Activated CD4-positive, alpha-beta T cell treated with anti-CD3 and anti-CD28 coated beads, Interleukin-2, Interleukin-4, amounts not matched to agents 100 ng/mL and 50 ng/mL, durations not matched to agents 16 hours and 8 hours (primary cell): ENCODE measurements at places on chromosomes 6 and 20.

- no peak for DNase-seq
Observed at GRCh38 chr6:33168284-33168601, 24.0 kb downstream of the COL11A2 start.

- no peak for DNase-seq
Observed at GRCh38 chr6:113290684-113291083, 566.5 kb upstream of the MARCKS start.

DNA sequence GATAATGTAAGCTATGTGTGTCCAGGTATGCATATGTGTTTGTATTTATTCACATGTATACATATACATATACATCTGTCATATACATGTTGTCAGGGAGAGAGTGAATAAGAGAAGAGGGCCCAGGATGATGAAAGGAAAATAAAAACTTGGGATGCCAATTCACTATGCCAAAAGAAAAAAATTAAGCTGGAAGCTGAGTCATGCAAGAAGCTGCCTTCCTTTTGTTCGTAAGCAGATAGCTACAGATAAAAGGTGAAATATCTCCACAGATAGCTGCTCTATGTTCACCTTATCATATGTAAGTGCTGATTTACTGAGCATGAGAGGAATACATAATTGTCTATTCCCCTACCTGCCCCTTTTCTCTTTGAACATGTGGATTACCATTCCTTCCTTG, 579.9 kb downstream of the EPM2A start:
- no peak for DNase-seq

DNA sequence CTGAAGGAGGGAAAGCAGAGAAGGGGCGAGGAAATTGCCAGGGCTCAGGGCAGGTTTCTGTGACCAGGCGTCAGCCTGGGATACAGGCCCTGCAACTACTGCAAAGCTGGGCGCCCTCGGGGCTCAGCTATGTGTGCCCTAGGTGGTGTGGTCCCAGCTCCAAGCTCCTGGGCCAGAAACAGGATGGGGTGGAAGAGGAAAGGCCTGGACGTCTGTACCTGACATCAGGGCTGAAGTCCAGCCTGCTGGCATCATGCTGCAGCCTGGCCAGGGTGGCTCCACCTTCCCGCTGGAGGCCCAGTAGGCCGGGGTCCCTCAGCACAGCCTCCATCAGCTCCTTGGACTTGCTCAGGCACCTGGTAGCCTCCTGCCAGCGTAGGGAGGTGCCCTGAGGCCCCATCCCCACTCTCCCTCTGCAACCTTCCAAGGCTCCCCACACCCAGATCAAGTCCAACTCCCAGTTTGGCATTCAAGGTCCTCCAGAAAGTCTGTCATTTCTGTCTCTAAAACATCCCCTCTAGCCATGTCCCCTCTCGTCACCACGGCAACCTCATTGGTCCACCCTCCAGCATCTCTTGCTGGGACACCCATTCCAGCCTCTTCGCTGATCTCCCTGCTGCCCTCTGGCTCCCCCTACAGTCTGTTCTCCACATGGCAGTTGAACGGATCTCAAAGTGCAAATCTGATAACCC, 38.2 kb downstream of the KIAA1755 start:
- peak; percentile 69 for DNase-seq

DNA sequence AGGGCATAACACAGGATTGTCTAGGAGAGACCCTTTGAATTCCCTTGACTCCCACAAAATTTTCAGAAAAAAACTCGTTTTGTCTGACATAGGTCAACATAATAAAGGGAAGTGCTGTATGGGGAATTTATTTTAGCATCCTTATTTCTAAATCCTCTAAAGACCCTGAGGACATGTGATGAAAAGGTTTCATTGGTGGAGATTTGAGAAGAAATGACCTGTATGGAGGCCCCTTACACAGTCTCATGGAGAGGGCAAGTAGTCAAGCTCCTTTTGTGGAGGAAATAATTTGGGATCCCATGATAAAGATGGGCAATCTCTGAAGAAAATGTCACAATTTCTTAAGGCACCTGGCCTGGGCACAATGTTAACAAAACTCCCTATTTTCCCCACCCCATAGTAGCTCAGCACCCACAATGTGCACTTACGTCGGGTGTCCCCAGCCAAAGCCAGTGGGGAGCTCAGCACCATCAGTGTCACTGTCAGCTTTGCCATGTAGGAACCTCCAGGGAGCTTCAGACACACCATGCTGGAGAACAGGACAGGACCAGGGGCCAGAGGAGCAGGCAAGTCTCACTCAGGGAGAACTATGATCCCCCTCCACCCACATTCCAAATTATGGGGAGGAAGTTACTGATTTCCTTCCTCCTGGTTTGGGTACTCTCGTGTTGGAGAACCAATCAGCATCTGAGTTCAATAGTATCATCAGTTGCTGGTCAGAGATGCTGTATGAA, at the start of gene HLA-DRB5:
HLA-DRB5 (minus strand) TSS at position 591 of the 734 bp plus-strand sequence; CDS start at position 528, 63 bp downstream.
- DNase-seq, result peak; percentile 17

- DNase-seq, result no peak
Observed at GRCh38 chr6:53250176-53251032, 98.3 kb downstream of the ELOVL5 start.

- no peak for DNase-seq
Observed at GRCh38 chr20:31908016-31908415, 37.6 kb downstream of the TTLL9 start.

- no peak for DNase-seq
Observed at GRCh38 chr20:62999580-62999979, 7.2 kb downstream of the BHLHE23 start.

- no peak for DNase-seq
Observed at GRCh38 chr20:63158845-63159244, 57.1 kb downstream of the YTHDF1 start.

DNA sequence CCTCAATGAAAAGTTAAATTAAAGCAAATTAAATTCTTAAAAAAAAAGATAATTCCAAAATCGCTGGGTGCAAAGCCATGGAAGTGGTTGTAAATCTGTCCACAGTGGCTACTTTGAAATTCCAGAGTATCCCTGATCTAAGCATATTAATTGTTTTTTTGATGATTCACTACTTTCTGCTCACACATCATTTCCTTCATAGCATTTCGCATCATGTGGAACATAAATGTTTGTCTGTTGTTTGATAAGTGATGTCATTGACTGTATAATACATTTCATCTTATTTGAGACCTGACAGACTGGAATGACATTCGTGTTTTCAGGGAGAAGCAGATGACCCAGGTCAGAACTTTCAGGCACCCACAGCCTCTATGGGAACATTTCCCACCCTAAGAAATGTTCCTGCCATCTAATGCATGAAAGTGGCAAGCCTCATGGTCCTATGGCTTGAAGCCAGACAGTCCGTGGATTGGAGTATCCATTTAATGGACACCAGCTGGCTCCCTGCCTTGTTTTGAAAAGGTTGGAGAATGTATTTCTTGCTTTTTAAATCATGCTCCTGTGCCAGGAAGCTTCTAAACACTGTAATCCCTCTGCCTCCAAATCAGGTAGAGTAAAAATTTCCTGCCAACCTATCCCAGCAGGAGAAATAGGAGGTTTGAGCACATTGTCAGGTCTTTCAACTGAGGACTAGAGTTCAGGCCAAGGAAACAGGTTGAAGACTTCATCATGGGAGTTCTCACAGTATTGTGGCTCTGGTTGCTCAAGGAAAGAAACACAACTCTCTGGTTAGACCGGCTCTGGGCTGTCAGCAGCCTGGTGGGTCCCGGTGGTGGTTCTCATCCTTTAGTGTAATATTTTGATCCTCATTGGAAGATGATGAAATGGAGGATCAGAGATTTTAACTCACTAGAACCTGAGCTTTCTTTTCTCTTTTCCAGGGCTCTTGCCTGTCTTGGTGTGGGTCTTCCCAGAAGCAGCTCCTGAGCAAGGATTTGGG, 157.9 kb downstream of the SLC24A3 start:
- DNase-seq, result no peak

- DNase-seq, result no peak
Observed at GRCh38 chr20:63555661-63556381, 1.9 kb downstream of the FNDC11 start.

DNA sequence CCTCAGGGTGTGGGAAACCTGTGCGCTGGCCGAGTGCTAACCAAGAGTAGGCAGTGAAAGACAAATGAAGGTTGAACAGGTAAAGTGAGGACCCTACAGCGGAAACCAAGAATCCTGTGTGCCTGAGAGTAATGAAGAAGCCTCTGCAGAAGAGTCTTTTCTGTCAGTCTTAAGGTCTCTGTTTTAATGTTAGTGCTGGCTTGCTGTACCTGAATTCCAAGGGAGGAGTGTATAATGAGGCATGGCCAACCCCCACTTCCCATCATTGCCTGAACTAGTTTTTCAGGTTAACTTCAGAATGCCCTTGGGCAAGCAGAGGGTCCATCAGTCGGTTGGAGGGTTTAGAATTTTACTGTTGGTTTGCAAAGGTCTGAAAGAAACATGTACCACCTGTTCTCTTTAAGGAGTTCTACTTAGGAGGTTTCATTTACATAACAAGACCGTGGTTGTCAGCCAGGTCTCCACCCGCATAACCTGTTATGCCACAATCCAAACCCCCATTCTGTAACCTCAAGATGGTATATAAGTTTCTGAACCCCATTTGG, 589 bp upstream of the PDCD2 start:
- DNase-seq, result no peak

- no peak for DNase-seq
Observed at GRCh38 chr6:14871221-14871620, 374.6 kb upstream of the JARID2 start.

- no peak for DNase-seq
Observed at GRCh38 chr20:1336699-1337367, 7.9 kb upstream of the SDCBP2 start.

DNA sequence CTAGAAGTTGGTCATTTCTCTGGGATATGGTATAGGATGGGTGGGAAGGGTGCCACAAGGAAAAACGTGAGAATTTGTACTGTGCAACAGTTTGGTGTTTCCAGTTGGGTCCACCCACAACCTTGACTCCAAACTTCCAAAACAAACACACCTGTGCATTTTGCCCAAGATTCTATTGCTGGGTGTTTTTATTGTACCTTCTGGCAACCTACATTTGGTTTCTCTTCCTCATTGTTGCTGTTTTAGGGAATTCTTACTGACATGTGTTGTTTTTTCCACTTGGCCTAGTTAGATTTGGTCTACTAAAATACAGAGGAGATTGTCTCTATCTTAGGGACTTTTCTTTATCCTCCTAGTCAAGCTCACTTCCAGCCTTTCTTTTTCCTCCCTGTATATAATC, 16.7 kb downstream of the TULP4 start:
- DNase-seq, result no peak

GRCh38 chr20:54681869-54682268, 206.5 kb downstream of the DOK5 start:
- DNase-seq, result no peak

GRCh38 chr6:166905505-166906134, 50.7 kb downstream of the RNASET2 start:
- DNase-seq, result no peak

DNA sequence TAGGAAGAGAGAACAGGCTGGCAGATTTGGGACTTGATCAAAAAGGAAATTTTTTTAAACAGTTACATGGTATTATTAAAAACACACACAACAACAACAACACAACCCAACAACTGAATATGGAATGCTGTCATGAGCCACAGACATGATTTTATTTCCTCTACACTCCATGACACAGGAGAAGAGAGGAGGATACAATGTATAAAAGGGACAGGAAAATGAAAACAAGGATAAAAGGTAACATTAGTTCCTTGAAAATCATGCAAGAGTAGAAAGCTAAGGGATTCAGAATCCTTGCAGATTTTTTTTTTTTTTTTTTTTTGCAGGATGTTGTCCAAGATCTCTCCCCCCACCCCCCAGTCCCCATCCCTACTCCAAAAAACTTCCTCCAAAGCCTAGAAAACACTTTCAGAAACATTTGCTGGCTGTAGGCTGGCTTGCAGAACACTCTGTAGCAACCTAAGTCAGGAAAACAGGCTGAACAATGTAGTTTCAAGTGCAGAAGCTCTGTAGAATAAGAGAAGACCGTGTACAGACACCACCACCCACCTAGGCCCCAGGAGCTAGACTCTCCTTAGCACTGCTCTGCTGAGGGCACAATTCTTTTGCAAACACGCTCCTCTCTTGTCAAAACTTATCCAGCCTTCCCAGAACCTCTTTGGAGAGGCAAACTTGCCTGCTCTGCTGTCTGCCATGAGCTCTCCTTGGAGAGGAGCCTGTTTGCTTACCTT, 845 bp downstream of the ZMYND8 start:
- DNase-seq, result no peak

DNA sequence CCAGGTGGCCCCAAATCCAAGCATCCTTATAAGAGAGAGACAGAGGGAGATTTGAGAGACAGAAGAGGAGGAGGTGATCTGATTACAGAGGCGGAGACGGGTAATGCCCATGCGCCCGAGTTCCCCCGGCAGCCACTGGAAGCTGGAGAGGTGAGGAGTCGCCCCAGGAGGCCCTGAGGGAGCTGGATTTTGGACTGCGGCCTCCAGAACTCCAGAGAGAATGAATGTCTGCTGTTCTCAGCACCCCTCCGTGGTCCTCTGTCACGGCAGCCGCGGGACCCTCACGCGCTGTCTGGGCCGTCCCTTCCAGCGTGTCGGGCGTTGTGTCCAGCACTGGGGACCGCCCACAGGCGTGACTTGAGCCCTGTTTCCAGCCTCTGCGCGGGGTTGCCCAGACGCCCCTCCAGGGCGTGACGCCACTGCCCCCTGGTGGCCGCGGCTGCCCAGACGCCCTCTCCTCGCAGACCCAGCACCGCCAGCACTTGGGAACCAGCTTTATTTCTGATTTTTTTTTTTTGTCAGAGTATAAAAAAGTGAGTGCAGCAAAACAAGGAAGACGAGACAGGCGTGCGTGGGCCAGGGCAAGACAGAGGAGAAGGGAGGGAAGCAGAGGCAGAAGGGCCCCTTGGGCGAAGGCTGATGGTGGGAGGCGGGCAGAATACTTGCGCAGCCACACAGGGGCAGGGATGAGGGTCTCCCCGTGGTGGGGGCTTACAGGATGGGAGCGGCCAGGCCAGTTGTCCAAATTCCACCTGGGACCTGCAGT, 4.1 kb upstream of the ZNF512B start:
- DNase-seq, result peak; percentile 78

DNA sequence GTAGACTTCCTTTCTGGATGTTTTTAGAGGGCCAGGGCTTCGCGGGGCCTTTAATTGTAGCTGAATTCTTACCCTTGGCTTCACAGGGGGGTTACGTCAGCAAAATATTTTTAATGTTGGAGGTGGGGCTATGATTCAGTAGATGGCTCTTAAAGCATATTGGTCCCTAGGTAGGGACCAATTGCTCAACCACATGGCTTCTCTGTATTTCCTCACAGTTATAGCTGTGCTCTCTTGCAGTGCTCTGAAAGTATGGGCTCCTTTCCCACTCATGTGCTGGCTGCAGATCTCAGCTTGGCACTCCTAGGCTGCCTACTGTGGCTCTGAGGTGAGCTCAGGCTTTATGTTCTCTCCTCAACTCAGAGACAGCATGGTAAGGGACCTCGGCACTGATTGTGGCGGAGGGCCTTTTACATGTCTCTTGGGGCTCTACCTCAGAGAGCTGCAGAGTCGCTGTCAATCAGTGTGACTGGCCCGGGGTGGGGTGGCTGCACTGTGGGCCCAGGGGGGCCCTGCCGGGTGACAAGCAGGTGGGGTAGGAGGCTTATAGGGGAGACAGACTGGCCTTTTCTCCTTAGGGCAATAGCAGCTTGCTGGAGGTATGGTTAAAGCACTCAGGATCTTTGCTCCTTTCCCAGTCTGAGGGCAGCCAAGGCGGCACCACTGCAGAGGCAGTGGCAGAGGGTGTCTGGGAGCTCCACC, 318.0 kb downstream of the DOK5 start:
- no peak for DNase-seq
